H9 (cell line): ENCODE measurements at places on chromosomes 13 and 19.

DNA sequence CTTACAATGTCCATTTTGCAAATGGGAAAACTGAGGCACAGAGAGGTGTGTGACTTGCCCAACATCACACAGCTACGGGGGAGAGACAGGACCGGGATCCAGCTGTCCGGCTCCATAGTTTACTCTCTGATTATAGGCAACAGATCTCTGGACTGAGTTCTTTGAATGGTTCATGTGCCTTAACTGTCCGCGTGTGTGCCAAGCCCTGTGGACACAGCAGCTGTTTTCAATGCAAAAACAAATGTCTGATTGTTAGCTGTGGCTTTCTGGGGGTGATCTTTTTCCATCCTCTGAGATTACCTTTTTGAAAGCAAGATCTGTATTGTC is 94.1 kb downstream of the KL start:
- DNase-seq: no peak

- DNase-seq: no peak
Measured at GRCh38 chr19:14411938-14412245, 7.2 kb downstream of the DDX39A start.

- no peak for DNase-seq
Measured at GRCh38 chr13:93951108-93951507, 528.4 kb downstream of the DCT start.

DNA sequence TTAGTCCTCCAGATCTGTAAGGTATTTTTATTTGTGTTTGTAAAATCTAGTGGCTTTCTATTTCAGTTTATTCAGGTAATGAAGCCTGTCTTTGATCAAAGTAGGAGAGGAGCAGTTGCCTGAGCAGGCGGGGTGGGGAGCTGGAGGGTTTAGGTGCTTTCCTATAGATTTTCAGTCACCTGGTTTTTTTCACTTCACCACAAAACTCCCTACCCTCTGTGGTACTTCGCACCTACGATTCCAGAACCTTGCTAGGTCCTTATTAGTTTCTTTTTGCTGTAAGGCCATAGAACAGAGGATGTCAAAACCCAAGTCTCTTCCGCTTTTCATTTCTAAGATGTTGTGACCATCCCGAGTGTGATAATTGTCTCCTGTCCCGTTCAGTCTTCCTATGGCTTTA is 26.6 kb downstream of the SLAIN1 start:
- DNase-seq: no peak

DNA sequence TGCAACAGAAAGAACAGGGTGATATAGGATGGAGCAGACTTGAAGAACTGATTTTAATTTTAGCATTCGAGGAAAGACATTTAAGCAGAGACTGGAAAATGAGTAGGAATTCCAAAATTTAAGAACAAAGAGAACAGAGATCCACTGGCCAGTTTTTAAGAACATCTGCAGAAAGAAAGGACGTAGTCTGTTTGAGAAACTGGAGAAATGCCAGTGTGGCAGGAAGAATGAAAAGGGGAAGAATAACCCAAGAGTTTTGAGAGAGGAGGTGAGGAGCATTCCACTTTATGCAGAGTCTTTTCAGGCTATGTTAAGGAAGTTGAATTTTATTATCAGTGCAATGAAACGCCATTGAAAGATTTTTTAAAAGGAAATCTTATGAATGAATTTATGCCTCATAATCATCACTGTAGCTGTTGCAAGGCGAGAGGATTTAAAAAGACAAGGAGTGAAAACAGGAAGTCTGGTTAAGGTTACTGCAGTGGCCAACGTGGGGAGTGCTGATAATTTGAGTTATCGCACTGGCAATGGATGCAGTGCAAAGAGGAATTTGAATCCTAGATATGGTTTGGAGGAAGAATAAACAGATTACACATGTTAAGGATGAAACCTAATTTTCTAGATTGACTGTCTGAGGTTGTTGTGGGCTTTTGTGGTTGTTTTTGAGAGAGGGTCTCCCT is 253.8 kb downstream of the DACH1 start:
- DNase-seq: no peak
